ENCODE measurements at places on chromosomes 2 and 18.

- H3K27ac ChIP-seq: no peak overlapping the region
- H3K4me3 ChIP-seq: no peak overlapping the region
- no peaks in the 10 kb centered on the region for H3K4me1 ChIP-seq
- DNase-seq: no peak
- peaks cover 4% of the 10 kb centered on the region for H3K27me3 ChIP-seq
These were observed 27.5 kb upstream of the ALPP start for GRCh38 chr2:232350804-232351685.

- H3K27me3 ChIP-seq: no peaks in the 10 kb centered on the region
- H3K4me3 ChIP-seq: peak overlapping the region; percentile 68
- DNase-seq: peak; percentile 55
These were observed 504 bp downstream of the ASAP2 start for GRCh38 chr2:9206991-9207640.

- H3K27me3 ChIP-seq: no peaks in the 10 kb centered on the region
- DNase-seq: no peak
These were observed 56.2 kb upstream of the HS6ST1 start for GRCh38 chr2:128374711-128375413.

- no peak for DNase-seq
- no peaks in the 10 kb centered on the region for H3K4me1 ChIP-seq
- no peak overlapping the region for H3K27ac ChIP-seq
- no peak overlapping the region for H3K4me3 ChIP-seq
These were observed 50.4 kb downstream of the CCDC93 start for GRCh38 chr2:117963446-117963845.

- peak overlapping the region; percentile 92 for H3K4me3 ChIP-seq
- no peaks in the 10 kb centered on the region for H3K36me3 ChIP-seq
- H3K27me3 ChIP-seq: no peaks in the 10 kb centered on the region
- peak; percentile 67 for DNase-seq
- peak overlapping the region; percentile 97 for H3K27ac ChIP-seq
These were observed 572 bp upstream of the ZNF516 start for GRCh38 chr18:76495435-76496193.

- peak overlapping the region; percentile 87 for H3K4me3 ChIP-seq
- H3K27me3 ChIP-seq: no peaks in the 10 kb centered on the region
- H3K36me3 ChIP-seq: peaks cover 5% of the 10 kb centered on the region
- no peak for DNase-seq
- H3K4me1 ChIP-seq: peaks cover 53% of the 10 kb centered on the region
These were observed 1.3 kb downstream of the KIF3C start for GRCh38 chr2:25980951-25981350.

GRCh38 chr2:231597014-231597611 is 4.4 kb downstream of the TEX44 start:
- H3K27ac ChIP-seq: no peak overlapping the region
- H3K4me3 ChIP-seq: no peak overlapping the region
- DNase-seq: no peak
- peaks cover 11% of the 10 kb centered on the region for H3K4me1 ChIP-seq
- no peaks in the 10 kb centered on the region for H3K36me3 ChIP-seq
- no peaks in the 10 kb centered on the region for H3K27me3 ChIP-seq

DNA sequence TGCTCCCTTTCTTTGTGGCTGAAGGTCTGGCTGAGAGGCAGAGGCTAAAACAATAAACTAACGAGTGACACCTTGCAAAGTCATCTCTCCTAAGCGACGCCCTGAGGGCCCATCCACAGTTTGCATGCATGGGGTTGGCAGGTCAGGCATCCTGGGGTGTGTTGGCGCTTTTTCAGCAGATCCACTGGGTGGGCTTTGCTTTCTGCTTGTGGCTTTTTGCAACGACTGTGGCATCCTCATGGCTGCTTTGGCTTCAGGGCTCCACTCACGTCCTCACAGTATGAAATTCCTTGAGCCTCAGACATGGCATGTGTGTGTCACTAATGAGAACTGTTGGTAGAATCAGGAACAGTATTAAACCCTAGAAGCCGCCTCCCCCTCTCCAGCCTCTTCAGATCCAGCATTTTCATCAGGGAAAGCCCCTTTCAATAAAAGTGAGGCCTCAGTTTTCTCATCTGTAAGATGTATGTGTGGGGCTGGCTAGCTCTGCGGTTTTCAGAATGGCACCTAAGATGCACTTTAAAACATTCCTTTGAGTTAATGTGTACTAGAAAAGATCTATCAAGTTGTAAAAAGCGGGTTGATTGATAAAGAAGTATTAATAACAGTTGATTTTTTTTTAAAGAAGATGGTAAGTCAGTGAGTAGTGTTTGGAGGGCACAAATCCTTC is 72.5 kb downstream of the SH3BP4 start:
- H3K36me3 ChIP-seq: peaks cover 4% of the 10 kb centered on the region
- H3K4me1 ChIP-seq: peaks cover 36% of the 10 kb centered on the region
- no peak for DNase-seq

GRCh38 chr2:120702061-120702460 is 33.6 kb upstream of the GLI2 start:
- H3K4me1 ChIP-seq: peaks cover 7% of the 10 kb centered on the region
- H3K27ac ChIP-seq: no peak overlapping the region
- DNase-seq: no peak
- no peaks in the 10 kb centered on the region for H3K36me3 ChIP-seq

DNA sequence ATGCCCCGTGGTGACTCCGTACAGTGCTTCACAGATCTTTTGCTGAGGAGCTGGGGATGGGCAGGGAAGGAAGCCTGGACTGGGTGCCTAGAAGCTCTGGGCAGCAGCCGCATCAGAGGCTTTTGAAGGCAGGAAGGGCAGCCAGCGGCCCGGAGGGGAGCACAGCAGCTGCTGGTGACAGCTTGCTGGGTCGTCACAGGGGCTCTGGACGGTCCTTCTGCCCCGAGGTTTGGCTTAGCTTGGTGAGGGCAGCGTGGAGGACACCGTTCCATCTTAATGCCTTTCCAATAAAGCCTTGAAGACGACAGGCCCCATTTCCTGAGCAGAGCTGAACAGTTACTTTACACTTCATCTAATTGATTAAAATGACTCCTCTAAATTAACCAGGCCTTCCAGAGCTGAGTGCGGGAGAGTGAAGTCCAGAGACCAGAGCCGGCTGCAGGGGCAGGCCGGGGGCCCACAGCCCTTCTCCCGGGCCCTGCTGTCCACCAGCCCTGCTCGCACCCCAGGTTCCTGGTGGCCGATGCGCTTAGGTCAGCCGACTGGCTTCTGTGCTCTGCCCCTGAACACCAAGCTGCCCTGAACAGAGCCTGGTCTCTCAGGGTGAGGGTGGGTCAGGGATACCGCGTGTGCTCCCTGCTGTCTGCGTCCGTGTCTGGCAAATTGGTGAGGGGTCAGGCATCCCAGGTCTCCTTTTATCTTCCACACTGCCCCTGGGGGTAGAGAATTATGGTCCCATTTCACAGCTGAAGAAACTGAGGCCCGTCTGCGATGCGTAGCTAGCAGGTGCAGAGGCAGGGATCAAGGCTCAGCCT is 43.5 kb downstream of the RRM2 start:
- peaks cover 41% of the 10 kb centered on the region for H3K4me1 ChIP-seq
- H3K27ac ChIP-seq: no peak overlapping the region
- no peak overlapping the region for H3K4me3 ChIP-seq
- DNase-seq: no peak
- no peaks in the 10 kb centered on the region for H3K36me3 ChIP-seq

DNA sequence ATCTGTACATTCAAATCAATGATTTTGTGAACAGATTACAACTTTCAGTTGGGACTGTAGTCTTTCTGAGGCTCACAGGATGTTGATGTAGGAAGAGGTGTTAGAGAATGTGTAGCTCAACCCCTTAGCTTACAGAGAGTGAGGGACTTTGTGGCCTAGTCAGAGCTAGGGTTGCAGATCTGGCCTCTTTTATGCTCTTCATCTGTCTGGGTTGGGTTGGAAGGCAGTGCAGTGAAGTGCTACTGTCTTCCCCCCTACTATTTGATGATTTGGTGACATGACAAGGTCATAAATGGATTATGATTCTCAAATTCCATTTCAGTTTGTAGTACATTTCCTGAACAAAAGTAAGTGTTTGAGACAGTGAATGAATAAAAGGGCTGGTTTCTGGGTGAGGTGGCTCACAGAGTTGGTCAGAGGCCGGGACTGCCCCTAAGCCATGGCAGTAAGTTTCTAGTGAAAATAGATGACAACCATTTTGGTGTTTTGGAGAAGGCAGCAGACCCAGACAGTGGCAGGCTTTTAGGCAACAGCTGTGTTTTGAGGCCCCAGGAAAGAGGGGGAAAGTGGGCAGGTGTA is 21.6 kb downstream of the MAP4K4 start:
- no peak overlapping the region for H3K4me3 ChIP-seq
- no peaks in the 10 kb centered on the region for H3K27me3 ChIP-seq
- peaks cover 35% of the 10 kb centered on the region for H3K4me1 ChIP-seq

GRCh38 chr2:142673836-142674235 is 203.6 kb upstream of the KYNU start:
- no peaks in the 10 kb centered on the region for H3K36me3 ChIP-seq
- DNase-seq: no peak
- peaks cover 2% of the 10 kb centered on the region for H3K4me1 ChIP-seq
- H3K4me3 ChIP-seq: no peak overlapping the region

GRCh38 chr2:73998451-73998850 is 13.7 kb downstream of the TET3 start:
- peaks cover 57% of the 10 kb centered on the region for H3K4me1 ChIP-seq
- no peak overlapping the region for H3K27ac ChIP-seq
- no peak for DNase-seq

DNA sequence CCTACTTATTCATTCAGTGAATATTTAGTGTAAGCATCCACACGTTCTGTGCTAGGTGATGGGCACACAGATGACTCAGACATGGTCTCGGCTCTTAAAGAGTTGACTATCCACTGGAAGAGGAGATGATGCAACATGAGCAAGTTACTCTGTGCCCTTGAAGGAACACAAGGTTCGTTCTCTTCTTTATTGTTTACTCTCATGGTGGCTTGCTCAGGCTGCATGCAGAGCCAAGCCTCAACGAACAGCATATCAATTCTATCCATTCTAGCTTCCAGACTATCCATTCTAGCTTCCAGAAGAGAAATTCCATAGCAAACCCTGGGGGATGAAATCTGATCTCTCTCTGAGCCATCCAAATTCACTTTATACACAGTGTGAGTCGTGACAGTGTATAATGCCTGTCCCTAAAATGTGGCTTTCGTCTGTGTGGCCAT is 68.1 kb upstream of the CTAGE1 start:
- no peaks in the 10 kb centered on the region for H3K27me3 ChIP-seq
- H3K27ac ChIP-seq: no peak overlapping the region
- H3K4me1 ChIP-seq: peaks cover 24% of the 10 kb centered on the region

DNA sequence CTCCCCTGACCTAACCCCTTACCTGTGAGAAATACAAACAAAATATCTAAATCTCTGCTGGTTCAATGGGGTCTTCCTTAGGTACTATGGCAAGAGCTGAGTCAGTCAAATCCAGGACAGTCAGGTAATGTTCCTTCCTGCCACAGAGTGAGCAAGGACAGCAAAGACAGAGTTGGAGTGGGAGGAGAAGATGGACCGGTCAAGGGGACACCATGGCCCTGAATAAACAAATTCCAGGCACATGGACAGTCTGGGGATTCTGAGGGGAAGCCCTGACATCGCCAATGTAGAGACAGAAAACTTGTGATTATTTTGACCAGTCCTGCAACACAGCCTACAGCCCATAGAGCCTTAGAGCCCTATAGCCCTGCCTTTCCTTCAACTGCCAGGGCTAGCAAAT is 42.8 kb downstream of the OLA1 start:
- no peak overlapping the region for H3K27ac ChIP-seq
- H3K4me1 ChIP-seq: peaks cover 3% of the 10 kb centered on the region
- H3K36me3 ChIP-seq: no peaks in the 10 kb centered on the region
- H3K4me3 ChIP-seq: no peak overlapping the region
- H3K27me3 ChIP-seq: no peaks in the 10 kb centered on the region

DNA sequence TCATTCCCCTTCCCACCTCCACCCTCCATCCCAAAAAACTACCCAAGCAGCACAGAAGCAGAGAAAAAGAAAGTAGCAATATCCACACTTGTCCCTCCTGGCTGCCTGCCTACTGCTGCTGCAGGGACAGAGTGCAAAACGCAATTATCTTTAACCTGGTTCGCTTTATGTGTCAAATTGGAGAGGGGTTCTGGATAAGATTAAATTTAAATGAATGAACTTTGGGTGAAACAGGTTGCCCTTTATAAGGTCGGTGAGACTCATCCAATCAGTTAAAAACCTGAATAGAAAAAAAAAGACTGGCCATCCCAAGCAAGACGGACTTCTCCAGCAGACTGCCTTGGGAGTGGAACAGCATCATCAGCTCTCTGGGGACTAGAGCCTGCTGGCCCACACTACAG is 62.6 kb downstream of the ANKRD44 start:
- H3K27me3 ChIP-seq: no peaks in the 10 kb centered on the region
- no peaks in the 10 kb centered on the region for H3K36me3 ChIP-seq
- H3K4me1 ChIP-seq: peaks cover 5% of the 10 kb centered on the region
- no peak overlapping the region for H3K27ac ChIP-seq
- no peak for DNase-seq

- H3K4me3 ChIP-seq: no peak overlapping the region
- no peak overlapping the region for H3K27ac ChIP-seq
- H3K27me3 ChIP-seq: no peaks in the 10 kb centered on the region
- no peaks in the 10 kb centered on the region for H3K4me1 ChIP-seq
- peaks cover 2% of the 10 kb centered on the region for H3K36me3 ChIP-seq
These were observed 33.9 kb downstream of the ADCY3 start for GRCh38 chr2:24886126-24886501.

GRCh38 chr2:232190796-232191195 is 187.8 kb upstream of the ALPP start:
- peaks cover 32% of the 10 kb centered on the region for H3K36me3 ChIP-seq
- no peak overlapping the region for H3K27ac ChIP-seq
- DNase-seq: no peak
- H3K4me1 ChIP-seq: no peaks in the 10 kb centered on the region
- H3K4me3 ChIP-seq: no peak overlapping the region

DNA sequence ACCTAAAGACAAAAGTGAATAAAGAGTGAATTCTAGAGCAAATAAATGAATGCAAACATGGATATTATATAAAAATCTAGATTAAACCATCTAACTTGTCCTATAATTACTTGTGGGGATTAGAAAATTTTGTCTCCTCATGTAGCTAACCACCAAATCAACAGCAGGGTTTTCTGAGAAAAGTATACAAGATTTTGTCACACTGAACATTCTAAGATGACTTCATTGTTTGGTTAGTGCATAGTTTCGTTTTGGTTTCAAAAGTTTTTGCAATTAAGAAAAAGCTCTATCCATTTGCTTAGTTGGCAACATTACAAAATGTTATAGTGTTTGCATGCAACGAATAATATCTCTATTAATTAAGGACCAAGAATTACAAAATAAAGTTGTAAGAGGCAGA is 125.0 kb downstream of the LRP2 start:
- H3K4me1 ChIP-seq: no peaks in the 10 kb centered on the region
- H3K27ac ChIP-seq: no peak overlapping the region
- no peak overlapping the region for H3K4me3 ChIP-seq
- no peaks in the 10 kb centered on the region for H3K27me3 ChIP-seq
- H3K36me3 ChIP-seq: peaks cover 15% of the 10 kb centered on the region
- no peak for DNase-seq

GRCh38 chr2:81894451-81894990 is 1590.0 kb upstream of the LRRTM1 start:
- no peak for DNase-seq
- H3K36me3 ChIP-seq: no peaks in the 10 kb centered on the region
- no peak overlapping the region for H3K27ac ChIP-seq
- no peak overlapping the region for H3K4me3 ChIP-seq

Data from mesothelial cell of epicardium (in vitro differentiated cells).